ENCODE measurements at places on chromosomes 6 and 20.
A peak's percentile ranks its signal among the peaks of the same experiment; 100 is the strongest.

GRCh38 chr6:139430899-139431601 is 56.6 kb upstream of the CITED2 start:
- no peak for DNase-seq

DNA sequence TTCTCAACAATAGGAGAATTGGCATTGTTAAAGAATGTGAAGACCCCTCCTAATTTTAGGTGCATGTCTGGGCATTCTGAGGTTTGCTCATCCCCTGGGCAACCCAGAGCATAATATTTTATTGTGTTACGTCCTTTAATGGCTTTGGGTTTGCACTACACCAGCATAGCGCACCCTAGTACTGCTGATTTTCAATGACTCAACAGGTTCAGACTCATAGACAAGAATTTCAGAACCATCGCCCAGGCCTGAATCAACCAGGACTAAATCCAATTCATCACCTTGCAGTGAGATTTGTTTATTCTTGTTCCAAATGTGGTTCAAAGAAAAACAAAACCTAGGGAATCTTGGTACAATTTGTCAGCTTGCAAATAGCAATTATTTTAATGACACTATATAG is 137.8 kb upstream of the PHACTR1 start:
- DNase-seq = no peak

- DNase-seq = no peak
Measured at GRCh38 chr20:46900826-46901225, 6.2 kb downstream of the EYA2 start.

DNA sequence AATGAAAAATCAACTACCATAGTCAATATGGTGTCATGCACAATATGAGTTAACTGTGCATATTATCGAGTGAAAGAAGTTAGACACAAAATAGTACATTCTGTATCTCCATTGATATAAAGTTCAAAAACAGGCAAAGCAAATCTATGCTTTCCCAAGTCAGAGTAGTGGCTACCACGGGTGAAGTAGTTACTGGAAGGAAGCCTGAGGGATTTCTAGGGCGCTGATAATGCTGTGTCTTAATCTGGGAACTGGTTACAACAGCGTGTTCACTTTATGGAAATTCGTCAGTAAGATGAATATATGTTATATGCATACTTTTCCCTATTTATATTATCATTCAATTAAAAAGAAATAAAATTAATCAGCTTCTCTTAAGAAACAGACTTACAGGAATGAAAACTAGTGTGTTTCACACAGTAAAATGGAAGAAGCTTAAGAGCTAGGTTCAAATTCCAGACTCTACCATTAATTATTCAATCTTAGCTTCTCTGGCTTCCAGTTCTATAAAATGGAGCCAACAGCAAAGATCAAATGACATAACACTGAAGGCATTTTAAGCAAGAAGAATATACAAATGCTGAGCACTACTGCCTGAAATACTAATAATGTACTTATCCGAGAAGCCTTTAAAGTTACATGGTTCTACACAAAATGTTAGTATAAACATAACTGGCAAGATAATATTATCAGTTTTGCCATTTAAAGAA is 19.2 kb downstream of the BACH2 start:
- no peak for DNase-seq

- DNase-seq = no peak
Measured at GRCh38 chr6:17665132-17665531, 41.6 kb downstream of the NUP153 start.

GRCh38 chr6:53892707-53893106 is 97.9 kb downstream of the LRRC1 start:
- no peak for DNase-seq

DNA sequence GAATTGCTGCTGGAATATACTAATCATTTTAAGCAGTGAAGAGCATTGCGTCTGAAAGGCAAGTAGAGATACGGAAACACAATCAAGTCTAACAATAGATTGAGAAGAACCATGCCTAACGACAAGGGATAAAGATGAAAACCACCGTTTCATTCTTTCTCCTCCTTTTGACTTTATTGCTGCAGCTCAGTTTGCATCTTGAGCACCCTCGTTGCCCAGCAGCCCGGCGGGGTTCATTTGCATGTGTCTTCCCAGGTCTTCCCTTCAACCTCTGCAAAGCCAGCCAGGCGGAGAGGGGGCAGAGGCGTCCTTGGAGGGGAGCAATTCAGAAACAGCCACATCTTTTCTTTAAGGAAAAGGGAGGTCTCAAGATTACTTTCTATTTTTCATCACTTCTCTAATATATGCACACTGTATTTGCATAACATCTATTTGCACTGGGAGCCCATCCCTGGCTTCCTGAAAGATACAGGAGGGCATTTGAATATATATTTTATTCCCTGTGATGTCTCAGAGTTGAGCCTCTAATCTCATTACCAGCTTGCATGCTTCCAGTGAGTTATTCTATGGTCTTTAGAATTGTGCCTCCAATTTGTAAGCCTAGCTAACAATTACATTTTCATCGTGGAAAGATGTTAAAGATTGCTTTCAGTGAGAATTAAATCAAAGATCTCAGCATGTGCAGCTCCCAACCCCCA is 18.7 kb upstream of the PXDC1 start:
- DNase-seq = no peak

DNA sequence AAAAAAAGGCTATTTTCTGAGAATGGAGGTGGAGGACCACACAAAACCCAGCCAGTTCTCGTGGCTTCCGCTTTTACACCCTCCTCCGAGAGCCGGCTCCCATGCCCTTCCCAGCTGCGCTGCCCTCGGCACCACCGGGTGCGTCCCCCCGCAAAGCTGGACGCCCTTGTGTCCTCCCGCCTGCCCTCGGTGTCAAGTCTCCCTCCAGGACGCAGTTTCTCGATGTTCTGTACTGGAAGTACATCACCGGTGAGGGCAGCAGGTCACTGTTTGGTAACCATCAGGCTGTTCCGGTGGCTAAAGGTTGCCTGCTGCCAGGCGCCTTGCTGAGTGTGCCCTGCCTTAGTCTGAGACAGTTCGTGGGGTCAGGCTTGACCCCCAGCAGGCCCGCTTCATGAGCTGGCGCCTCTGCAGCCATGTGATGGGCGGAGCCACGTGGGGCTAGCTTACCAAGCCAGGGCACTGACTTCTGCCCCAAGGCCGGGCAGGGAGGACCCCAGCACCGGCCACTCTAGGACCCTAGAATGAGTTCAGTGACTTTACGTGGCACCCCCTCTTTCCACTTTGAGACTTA is 34.6 kb downstream of the RREB1 start:
- DNase-seq = no peak

DNA sequence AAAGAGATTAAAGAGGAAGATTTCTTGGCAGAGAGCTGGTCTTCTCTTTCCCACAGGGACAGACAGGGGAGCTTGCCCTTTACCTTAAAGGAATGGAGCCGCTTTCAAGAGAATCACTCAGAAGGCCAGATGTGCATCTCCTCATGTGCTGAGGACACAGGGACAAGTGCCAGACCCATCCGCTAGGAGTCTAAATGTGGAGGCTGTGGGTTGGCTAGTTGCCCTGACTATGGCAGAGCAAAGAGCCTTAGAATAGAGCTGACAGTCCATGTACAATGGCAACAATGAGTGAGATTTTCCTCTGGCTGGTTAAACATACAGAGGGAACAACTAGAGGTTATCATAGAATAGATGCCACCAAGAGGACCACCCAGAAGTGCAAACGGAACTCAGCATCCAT is 7.3 kb upstream of the DOK5 start:
- DNase-seq = no peak

DNA sequence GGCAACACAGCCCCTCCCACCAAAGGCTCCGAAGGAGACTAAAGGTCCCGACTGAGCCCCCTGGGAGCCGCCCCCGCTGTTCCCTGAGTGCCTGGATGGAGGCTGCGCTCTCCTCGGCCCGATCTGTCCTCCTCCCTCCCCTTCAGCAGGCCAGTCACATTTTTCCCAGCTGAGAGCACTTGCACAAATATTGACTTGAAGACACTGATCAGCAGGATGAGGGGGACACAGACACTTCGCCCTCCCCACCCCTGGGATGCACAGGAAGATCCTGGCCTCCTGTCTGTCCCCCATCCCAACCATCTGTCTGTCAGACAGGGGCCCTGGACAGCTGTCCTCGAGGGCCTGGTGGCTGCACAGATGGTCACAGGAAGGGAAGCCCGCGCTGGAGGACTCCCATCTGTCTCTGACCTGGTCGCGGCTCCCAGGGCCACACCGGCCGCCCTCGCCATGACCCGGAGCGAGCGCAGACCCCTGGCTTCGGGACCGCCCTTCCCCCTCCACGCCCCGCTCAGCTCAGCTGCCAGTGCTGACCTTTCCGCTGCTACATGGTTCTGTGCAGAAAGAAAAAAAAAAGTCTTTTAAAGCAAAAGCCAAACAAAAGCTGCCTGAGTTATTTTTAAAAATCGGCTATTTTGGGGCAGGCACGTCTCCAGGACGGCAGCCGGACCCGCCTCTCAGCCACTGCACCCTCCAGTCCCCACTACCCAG is 11.1 kb downstream of the LAMA5 start:
- no peak for DNase-seq

DNA sequence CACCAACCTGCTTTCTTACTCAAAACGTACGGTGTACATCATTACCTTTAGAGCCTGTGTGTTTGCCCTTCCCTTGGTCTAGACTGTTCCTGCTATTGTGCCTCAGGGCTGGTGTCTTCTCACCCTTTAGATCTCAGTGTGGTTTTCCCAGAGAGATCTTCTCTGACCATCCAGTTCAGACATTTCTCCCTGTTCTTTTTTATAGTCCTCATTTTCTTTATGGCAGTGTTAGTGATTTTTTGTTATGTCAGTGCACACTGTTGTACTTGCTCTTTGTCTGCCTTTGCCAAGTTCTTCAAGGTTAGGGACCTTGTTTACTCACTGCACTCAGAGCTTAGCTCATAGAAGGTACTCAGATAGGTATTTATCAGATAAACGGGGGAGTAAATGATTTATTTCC is 82.8 kb downstream of the ATRN start:
- DNase-seq = no peak

GRCh38 chr6:112311950-112312547 is 35.1 kb upstream of the RFPL4B start:
- no peak for DNase-seq

GRCh38 chr6:32131439-32131948 is 1.4 kb upstream of the FKBPL start:
- no peak for DNase-seq

DNA sequence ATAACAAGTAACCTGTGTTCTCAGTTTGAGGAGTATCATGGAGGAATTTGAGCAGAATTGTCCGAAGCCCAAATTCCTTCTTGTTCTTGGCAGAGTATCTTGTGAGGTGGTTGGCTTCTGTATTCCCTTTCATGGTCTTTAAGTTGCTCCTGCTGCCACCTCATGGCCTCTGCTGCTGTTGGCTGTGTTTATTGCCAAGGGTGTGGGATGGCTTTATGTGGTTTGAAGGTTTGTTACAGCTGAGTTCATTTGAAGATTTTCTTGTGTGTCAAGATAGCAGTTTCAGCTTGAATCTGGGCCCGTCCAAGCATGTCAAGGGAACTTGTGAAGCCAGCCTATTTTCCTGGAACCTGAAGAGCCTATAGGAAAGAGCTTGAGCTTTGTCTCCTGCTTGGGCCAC is 20.2 kb upstream of the TTK start:
- no peak for DNase-seq

DNA sequence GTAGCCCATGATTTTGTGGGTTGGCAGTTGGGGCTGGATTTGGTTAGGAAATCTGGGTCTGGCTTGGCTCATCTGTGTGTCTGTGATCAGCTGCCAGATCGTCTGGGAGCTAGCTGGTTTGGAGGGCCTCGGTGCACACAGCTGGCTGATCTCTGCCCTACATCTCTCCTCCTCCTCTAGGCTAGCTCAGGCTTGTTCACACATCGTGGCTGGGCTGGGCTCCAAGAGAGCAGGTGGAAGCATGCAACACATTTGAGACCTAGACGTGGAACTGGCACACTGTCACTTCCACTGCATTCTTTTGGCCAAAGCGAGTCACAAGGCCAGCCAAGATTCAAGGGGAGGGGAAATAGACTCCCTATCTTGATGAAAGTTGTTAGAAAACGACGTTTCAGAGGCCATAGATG is 15.9 kb downstream of the NDUFAF5 start:
- DNase-seq = peak; percentile 8

- no peak for DNase-seq
Measured at GRCh38 chr20:61848851-61849250, 216.8 kb downstream of the TAF4 start.
